ENCODE measurements at places on chromosomes 13 and 19.

DNA sequence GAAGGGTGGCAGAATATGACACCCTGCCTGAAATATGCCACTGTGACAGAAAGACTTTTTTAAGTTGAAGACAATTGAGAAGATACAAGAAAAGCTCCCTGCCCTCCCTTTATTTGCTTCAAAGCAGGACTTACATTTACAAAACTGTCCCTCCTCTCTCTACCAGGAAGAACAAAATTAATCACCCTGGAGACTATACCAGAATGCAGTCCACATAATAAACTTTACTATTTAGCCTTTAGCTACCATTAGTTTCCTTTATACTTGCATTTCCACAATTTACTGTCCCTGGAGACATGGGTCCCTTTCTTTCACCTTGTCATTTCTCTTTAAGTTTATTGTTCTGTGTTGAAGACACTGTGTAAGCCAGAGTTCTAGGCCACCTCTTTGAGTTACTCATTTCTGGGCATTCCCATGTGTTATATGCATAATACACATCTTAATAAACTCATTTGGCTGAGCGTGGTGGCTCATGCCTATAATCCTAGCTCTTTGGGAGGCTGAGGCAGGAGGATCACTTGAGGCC lies 238.8 kb downstream of the RFC3 start:
- H3K27ac ChIP-seq, result no peak overlapping the region
- DNase-seq, result no peak
- no peaks in the 10 kb centered on the region for H3K36me3 ChIP-seq
- H3K27me3 ChIP-seq, result no peaks in the 10 kb centered on the region

- no peaks in the 10 kb centered on the region for H3K4me1 ChIP-seq
- DNase-seq, result no peak
- no peaks in the 10 kb centered on the region for H3K27me3 ChIP-seq
- H3K27ac ChIP-seq, result no peak overlapping the region
- H3K4me3 ChIP-seq, result no peak overlapping the region
These were observed 316.6 kb downstream of the DCLK1 start for GRCh38 chr13:35814605-35815011.

GRCh38 chr19:44800461-44800860 lies 8.4 kb upstream of the BCAM start:
- peaks cover 4% of the 10 kb centered on the region for H3K27me3 ChIP-seq
- no peak overlapping the region for H3K27ac ChIP-seq
- H3K36me3 ChIP-seq, result no peaks in the 10 kb centered on the region
- H3K4me3 ChIP-seq, result no peak overlapping the region
- peaks cover 2% of the 10 kb centered on the region for H3K4me1 ChIP-seq

GRCh38 chr13:95629071-95629470 lies 15.4 kb downstream of the DZIP1 start:
- H3K4me3 ChIP-seq, result no peak overlapping the region
- H3K4me1 ChIP-seq, result no peaks in the 10 kb centered on the region

- no peaks in the 10 kb centered on the region for H3K4me1 ChIP-seq
- no peaks in the 10 kb centered on the region for H3K36me3 ChIP-seq
- H3K27ac ChIP-seq, result no peak overlapping the region
- no peak for DNase-seq
- no peak overlapping the region for H3K4me3 ChIP-seq
- H3K27me3 ChIP-seq, result no peaks in the 10 kb centered on the region
These were observed 157.8 kb downstream of the TNFSF13B start for GRCh38 chr13:108427355-108427754.

GRCh38 chr13:91627952-91628739 lies 229.7 kb downstream of the GPC5 start:
- no peaks in the 10 kb centered on the region for H3K4me1 ChIP-seq
- H3K36me3 ChIP-seq, result no peaks in the 10 kb centered on the region
- H3K4me3 ChIP-seq, result no peak overlapping the region
- no peaks in the 10 kb centered on the region for H3K27me3 ChIP-seq
- H3K27ac ChIP-seq, result no peak overlapping the region

DNA sequence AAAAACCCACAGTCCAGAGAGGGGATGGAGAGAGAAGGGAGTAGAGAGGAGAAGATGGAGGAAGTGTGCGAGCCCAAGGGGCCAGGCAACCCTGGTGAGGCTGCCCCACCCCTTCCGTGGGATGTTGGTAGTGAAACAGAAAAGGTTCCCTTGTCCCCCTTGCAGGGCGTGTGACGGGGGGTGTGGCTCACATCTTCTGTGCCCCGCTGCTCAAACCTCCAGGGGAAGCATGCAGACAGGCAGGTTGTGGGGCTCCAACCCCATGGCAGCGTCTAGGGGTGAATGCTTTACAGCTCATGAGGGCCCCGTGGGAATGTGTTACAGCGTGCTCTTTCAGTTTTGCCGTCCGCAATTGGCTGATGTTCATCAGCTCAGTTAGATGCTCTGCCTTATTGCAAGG lies 14.7 kb upstream of the EVI5L start:
- H3K4me1 ChIP-seq, result peaks cover 3% of the 10 kb centered on the region
- H3K27ac ChIP-seq, result peak overlapping the region; percentile 44
- no peaks in the 10 kb centered on the region for H3K27me3 ChIP-seq
- H3K4me3 ChIP-seq, result no peak overlapping the region

- no peak overlapping the region for H3K27ac ChIP-seq
- H3K27me3 ChIP-seq, result no peaks in the 10 kb centered on the region
- H3K36me3 ChIP-seq, result no peaks in the 10 kb centered on the region
- H3K4me3 ChIP-seq, result no peak overlapping the region
- no peak for DNase-seq
These were observed 46.5 kb downstream of the LYL1 start for GRCh38 chr19:13056052-13056660.

DNA sequence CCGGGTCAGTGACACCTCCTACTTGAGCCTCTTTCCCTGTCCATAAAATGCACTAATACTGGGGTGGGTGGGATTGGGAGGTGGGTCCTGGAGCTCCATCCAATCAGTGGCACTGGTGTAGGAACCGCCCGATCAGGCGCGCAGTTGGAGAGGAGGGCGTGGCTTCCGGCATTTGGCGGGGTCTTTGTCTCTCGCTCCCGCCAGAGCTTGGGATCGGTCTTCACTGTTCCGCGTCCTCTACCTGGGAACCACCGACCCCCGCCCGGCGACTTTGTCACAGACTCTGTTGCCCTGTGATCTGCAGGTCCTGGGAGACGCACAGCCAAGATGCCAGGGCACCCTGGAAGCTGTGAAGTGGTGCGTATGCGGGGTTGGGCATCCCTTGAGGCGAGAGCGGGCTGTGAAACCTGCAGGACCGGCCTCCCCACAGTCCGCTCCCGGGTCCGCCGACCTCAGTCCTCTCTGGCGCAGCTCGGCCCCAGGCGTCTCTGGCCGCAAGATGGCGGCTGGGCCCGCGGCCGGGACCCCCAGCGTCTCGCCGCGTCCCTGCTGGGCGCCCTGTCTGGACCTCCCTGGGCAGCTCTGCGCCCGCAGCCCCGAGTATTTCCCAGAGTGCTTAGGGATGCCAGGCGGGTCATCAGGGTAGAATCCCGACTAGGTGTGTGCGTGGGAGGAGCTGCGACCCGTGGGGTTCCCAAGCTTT lies 41.6 kb upstream of the ZNF730 start:
- peak overlapping the region; percentile 94 for H3K4me3 ChIP-seq
- H3K27ac ChIP-seq, result no peak overlapping the region
- DNase-seq, result no peak
- H3K27me3 ChIP-seq, result no peaks in the 10 kb centered on the region

GRCh38 chr19:13036366-13036976 lies 41.2 kb downstream of the NFIX start:
- no peaks in the 10 kb centered on the region for H3K27me3 ChIP-seq
- peaks cover 3% of the 10 kb centered on the region for H3K4me1 ChIP-seq
- H3K4me3 ChIP-seq, result no peak overlapping the region
- no peak for DNase-seq
- no peaks in the 10 kb centered on the region for H3K36me3 ChIP-seq

DNA sequence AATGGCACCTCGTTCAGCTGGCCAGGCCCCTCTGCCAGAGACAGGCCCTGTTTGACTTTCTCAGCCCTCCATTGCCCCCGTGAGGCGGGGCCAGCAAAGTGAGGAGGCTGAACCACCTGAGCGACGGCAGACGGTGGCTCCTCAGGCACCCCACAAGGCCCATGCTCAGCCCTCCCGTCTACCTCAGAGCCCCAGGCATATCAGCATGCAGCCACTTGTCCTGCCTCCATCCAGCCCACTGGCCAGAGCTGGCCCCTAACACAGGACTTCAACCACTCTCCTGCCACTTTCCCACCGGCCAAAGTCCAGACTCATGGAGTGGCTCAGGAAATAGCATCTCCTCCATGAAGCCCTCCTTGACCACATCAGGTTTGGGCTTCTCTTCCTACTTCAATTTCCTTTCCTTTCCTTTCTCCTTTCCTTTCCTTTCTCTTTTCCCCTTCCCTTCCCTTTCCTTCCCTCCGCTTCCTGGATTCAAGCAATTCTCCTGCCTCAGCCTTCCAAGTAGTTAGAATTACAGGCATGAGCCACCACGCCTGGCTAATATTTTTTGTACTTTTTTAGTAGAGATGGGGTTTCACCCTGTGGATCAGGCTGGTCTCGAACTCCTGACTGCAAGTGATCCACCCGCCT lies 9.3 kb downstream of the SLC7A10 start:
- no peak overlapping the region for H3K27ac ChIP-seq
- no peaks in the 10 kb centered on the region for H3K36me3 ChIP-seq
- H3K27me3 ChIP-seq, result no peaks in the 10 kb centered on the region
- no peaks in the 10 kb centered on the region for H3K4me1 ChIP-seq

DNA sequence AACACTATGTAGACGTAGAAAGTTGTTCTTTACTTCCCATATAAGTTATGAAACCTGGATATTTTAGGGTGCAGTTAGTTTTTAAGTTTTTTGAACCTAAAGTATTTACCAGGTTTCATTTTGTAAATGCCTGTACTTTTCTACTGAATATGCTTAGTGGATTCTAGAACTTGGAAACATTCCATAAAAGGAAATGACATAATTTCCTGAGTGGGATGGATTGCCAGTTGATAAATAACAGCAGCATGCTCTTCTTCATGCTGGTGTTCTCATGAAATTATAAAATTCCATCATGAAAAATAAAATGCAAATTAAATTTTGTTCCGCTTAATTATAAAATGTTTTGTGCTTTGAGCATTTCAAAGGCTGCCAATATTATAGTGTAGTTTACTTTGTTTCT lies 362.2 kb upstream of the PCDH20 start:
- H3K4me3 ChIP-seq, result no peak overlapping the region
- no peak for DNase-seq
- no peaks in the 10 kb centered on the region for H3K36me3 ChIP-seq
- H3K27me3 ChIP-seq, result no peaks in the 10 kb centered on the region
- H3K27ac ChIP-seq, result no peak overlapping the region

DNA sequence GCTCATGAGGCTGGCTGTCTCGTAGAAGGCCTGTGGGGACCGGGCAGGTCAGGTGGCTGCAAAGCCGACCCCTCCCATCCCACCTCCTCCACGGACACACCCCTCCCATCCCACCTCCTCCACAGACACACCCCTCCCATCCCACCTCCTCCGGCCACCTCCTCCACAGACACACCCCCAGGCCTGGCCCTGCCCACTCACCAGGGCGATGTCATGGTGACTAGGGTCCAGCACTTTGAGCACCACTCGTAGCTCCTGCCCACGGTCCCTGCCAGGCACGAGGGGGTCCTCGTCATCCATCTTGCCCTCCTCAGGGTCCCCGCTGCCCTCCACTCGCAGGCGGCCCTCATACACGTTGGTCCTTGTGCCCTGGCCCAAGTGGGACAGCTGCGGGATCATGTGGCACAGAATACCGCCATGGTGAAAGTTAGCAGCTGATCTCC lies 18.8 kb downstream of the TYK2 start:
- no peaks in the 10 kb centered on the region for H3K27me3 ChIP-seq
- no peak overlapping the region for H3K4me3 ChIP-seq
- no peak for DNase-seq
- no peaks in the 10 kb centered on the region for H3K4me1 ChIP-seq

GRCh38 chr13:76820759-76821158 lies 65.4 kb downstream of the KCTD12 start:
- no peak overlapping the region for H3K27ac ChIP-seq
- no peak for DNase-seq
- no peaks in the 10 kb centered on the region for H3K4me1 ChIP-seq

DNA sequence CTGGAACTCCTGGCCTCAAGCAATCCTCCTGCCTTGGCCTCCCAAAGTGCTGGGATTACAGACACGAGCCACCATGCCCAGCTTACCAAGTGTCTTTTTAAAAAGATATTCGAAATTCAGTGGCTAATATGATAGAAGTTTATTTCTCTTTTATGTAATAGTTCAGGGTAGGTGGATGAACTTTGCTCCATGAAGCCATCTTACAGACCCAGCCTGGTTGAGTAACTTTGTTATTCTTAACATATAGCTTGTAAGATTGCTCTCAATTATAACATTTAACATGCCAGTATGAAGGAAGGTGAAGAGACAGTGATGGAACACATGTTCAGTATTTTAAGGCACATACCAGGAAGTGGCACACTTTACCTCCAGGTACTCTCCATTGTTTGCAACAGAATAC lies 42.4 kb downstream of the ZIC2 start:
- no peak overlapping the region for H3K4me3 ChIP-seq
- DNase-seq, result no peak
- H3K27ac ChIP-seq, result no peak overlapping the region
- H3K4me1 ChIP-seq, result no peaks in the 10 kb centered on the region
- peaks cover 4% of the 10 kb centered on the region for H3K27me3 ChIP-seq

GRCh38 chr13:79973533-79973963 lies 367.4 kb downstream of the SPRY2 start:
- H3K4me1 ChIP-seq, result no peaks in the 10 kb centered on the region
- H3K27me3 ChIP-seq, result no peaks in the 10 kb centered on the region
- no peak for DNase-seq
- H3K36me3 ChIP-seq, result no peaks in the 10 kb centered on the region
- H3K27ac ChIP-seq, result no peak overlapping the region
- no peak overlapping the region for H3K4me3 ChIP-seq

GRCh38 chr19:2269244-2270156 lies 12.5 kb downstream of the PEAK3 start:
- peak overlapping the region; percentile 85 for H3K27ac ChIP-seq
- H3K27me3 ChIP-seq, result no peaks in the 10 kb centered on the region
- H3K4me3 ChIP-seq, result peak overlapping the region; percentile 96
- H3K4me1 ChIP-seq, result peaks cover 46% of the 10 kb centered on the region

DNA sequence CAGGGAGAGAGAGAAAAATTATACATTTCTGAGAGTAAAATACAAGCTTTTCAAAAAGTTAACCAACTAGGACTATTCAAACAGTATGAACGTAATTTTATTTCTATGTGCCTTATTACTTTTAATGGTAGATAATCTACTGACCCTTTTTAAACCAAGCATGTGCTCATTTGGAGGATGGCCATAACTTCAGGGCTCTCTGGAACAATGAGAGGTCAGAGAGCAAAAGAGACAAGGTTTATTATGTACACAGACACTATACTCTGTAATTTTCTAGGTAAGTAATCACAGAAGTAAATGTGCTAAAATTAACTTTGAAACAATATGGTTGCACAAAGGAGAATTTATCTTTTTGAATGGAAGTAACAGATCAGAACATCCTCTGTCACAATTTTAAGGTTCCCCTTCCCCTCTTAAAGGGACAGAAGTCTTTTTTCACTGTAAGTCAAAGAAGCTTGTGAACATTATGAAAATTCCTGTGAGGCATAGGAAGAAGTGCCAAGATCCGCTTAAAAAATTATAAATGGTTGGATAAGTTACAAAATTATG lies 1.0 kb downstream of the POSTN start:
- no peaks in the 10 kb centered on the region for H3K36me3 ChIP-seq
- H3K27ac ChIP-seq, result no peak overlapping the region
- no peak overlapping the region for H3K4me3 ChIP-seq
